Activated T-helper 2 cell treated with anti-CD3 and anti-CD28 coated beads, Interferon-gamma antibody, Interleukin-2, Interleukin-4, amounts not matched to agents 10 μg/mL and 5 μg/mL and 100 μg/mL, durations not matched to agents 14 hours and 24 hours and 36 hours (primary cell): ENCODE measurements at places on chromosomes 5 and 9. TPM values are rescaled to one million over a fixed set of nuclear protein-coding genes. Genes with fewer than 3 reads are reported as not detected.

CD274 gene
- 36.7 and 40.5 TPM in 2 replicates for total RNA-seq

LRRC19 gene
- not detected in 2 replicates for total RNA-seq

C5orf58 gene
- not detected in 2 replicates for total RNA-seq

DNA sequence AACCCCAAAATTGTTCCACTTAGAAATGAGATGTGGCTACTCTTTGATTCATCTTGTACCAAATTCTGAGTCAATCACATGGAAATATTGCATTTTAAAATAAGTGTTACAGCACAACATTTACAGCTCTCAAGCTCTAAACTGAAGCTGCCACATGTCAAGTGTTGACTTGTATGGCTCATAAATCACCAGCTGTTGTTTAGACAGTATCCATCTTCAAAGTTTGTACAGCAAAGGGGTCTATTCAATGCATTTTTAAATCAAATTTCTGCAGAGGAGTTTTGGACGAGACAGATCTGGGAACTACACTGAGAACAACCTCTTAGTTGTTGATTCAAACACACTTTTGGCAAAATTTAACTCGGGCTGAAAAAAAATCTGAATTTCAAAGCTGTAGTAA, 31.4 kb downstream of the CHSY3 start:
- no peaks in the 10 kb centered on the region for H3K4me1 ChIP-seq
- H3K27me3 ChIP-seq = no peaks in the 10 kb centered on the region
- DNase-seq = no peak
- H3K27ac ChIP-seq = no peak overlapping the region
- no peaks in the 10 kb centered on the region for H3K36me3 ChIP-seq
- no peak overlapping the region for H3K4me3 ChIP-seq

SPATA31A3 gene
- not detected in 2 replicates for total RNA-seq

DEPDC1B gene
- 22.2 and 25.1 TPM in 2 replicates for total RNA-seq
